Chondrocyte (in vitro differentiated cells): ENCODE measurements at places on chromosomes 13 and 19. TPM values are rescaled to one million over a fixed set of nuclear protein-coding genes. Genes with fewer than 3 reads are reported as not detected.
A peak's percentile ranks its signal among the peaks of the same experiment; 100 is the strongest.

DNA sequence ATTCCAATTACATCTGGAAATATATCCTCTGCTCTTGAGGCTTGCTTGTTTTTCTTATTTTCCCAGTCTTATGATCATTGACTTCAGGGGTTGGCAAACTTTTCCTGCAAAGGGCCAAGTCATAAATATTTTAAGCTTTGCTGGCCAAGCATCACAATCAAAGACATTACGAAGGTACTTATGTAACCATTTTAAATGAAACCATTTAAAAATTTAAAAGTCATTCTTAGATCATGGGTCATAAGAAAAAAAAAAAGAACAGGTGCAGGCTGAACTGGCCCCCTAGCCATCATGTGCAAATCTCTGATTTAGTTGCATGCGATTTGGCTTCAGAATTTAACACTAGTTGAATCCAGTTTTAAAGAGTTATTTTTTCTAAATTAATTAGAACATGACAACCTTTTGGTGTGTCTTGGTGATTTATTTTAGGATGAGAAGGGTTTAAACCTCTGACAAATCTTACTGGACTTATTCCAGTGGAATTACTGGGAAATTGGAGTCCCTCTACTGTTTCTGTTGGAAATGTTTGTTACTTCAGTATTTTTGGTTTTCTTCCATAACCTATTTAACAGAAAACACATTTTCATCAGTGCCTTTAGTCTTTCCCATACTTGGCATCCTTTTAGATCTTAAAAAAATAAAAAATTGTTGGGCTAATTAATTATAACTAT, 148.1 kb downstream of the NHLRC3 start:
- H3K27ac ChIP-seq: no peak overlapping the region
- no peak for DNase-seq
- H3K36me3 ChIP-seq: no peaks in the 10 kb centered on the region
- H3K27me3 ChIP-seq: peaks cover 2% of the 10 kb centered on the region
- H3K4me1 ChIP-seq: peaks cover 6% of the 10 kb centered on the region

DNA sequence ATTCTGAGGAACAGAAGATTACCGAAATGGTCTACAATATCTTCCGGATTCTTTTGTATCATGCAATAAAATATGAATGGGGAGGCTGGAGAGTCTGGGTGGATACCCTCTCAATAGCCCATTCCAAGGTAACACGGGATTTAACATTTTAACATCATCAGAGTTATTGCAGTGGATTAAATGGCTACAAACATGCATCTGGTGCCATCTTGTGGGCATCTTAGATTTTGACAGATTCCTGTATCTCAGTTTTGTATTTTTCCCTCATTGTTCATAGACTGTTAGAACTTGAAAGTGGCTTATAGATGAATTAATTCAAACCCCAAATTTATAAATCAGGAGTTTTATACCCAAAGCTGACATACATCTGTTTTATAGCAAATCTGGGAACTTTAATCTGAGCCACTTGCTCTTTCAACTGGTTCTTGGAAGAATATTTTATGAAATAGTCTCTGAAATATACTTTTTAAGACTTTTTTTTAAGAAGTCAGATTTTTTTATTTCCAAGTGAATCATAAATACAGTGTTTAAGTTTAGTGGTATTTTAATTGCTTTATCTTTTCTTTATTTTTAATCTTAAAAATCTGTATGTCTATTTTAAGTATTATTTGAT, 215.2 kb downstream of the NBEA start:
- H3K4me1 ChIP-seq: peaks cover 2% of the 10 kb centered on the region
- no peak for DNase-seq
- H3K36me3 ChIP-seq: no peaks in the 10 kb centered on the region
- no peak overlapping the region for H3K4me3 ChIP-seq
- H3K27me3 ChIP-seq: no peaks in the 10 kb centered on the region

EDNRB gene
- 0.12 TPM in 1 of 3 replicates, not detected in the others for total RNA-seq

DNA sequence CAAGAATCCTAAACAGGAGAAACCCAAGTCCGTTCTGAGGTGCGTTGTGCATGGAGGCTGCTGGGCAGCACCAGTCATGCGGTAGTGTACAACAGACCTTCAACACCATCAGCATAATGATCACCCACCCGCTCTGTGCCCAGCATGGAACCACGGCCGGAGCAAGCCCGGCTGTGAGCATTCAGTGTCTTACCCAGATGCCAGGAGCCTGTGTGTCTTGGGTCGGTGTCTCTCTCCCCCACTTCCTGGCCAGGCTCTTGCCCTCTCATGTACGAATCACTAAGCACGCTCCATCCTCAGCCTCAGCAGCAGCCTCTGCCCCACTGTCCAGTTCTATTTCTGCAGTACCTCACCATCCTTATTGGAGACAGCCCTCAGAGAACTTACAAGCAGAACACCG, 231.6 kb upstream of the IRS2 start:
- no peak overlapping the region for H3K4me3 ChIP-seq
- peaks cover 54% of the 10 kb centered on the region for H3K4me1 ChIP-seq
- H3K36me3 ChIP-seq: no peaks in the 10 kb centered on the region
- peak overlapping the region; percentile 91 for H3K27ac ChIP-seq

MIR17HG gene
- 0.74 to 2.4 TPM (median 0.82 TPM) in 3 replicates for total RNA-seq

- H3K27ac ChIP-seq: no peak overlapping the region
- peaks cover 2% of the 10 kb centered on the region for H3K27me3 ChIP-seq
- DNase-seq: no peak
- H3K4me3 ChIP-seq: no peak overlapping the region
- H3K4me1 ChIP-seq: no peaks in the 10 kb centered on the region
Measured at GRCh38 chr13:24625331-24625731, 54.9 kb upstream of the ATP12A start.

RASAL3 gene
- total RNA-seq: 0.05 TPM in 1 of 3 replicates, not detected in the others

GRCh38 chr13:44927968-44928367, 61.3 kb downstream of the NUFIP1 start:
- no peak overlapping the region for H3K4me3 ChIP-seq
- no peak overlapping the region for H3K27ac ChIP-seq
- H3K36me3 ChIP-seq: no peaks in the 10 kb centered on the region

DNA sequence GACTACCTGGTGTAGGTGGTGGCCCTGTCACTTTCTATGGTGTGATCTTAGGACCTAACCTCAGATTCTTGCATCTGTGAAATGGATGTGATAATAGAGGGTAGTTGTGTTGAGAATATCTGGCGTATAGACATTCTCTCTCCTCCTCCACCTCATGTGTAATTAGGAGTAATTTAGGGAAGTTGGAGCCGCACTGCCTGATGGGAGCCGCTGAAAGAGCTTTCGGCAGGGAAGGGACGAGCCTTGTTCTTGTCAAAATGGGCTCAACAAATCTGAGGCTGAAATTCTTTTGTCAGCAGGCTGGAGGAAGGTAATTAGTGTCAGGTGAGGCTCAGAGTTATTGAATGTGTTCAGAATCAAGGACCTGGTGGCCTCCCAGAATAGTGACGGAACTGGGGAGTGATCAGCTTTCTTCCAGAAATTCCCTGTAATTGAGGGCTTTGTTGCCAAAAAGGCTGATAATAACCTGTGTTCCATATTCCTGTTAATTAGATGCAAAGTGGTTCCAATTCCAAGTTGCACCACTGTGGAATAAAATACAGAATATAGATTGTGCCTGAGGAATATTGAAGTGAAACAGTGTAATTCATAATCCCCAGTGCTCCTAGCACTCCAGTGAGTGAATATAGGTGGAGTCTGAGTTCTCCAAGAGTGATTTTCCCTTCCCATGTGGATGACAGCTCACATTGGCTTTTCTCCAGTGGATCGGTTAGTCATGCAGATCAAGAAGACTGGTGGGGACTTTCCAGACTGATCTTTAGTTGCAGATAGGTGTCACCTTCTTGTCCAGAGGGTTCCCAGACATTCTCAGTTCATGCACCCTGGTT, 47.5 kb downstream of the SPATA13 start:
- H3K27me3 ChIP-seq: no peaks in the 10 kb centered on the region
- no peak for DNase-seq
- H3K4me1 ChIP-seq: peaks cover 22% of the 10 kb centered on the region
- H3K27ac ChIP-seq: no peak overlapping the region
- no peak overlapping the region for H3K4me3 ChIP-seq

DNA sequence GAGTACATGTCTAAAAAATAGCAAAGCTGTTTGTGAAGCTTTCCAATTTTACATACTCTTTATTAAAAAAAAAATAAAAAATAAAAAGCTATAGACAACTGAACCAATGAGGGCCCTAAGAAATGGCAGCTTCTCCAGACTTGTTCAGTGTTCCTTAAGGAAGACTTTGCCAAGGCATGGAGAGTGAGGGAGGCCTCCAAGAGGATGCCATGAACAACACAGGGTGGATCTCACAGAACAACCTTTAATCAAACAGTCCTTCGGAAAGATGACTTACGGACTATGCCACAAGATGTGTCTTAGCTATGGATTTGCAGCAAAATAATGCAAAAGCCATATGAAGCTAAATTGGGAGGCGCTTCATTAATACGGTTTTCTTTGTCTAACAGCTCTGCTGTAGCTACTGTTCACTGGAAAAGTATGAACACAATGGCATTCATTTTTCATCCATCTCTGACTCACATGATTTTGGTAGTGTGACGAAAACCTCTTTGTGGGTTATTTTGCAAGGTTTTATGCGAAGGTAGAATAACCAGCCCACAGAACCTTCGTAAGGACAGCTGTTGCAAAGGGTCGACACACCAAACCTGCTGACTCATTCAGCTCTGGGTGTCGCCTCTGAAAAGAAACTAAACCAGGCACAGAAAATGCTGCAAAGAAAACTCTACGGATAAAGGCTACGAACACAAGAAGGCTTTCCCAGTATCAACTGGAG, 27.7 kb downstream of the EFNB2 start:
- peaks cover 34% of the 10 kb centered on the region for H3K4me1 ChIP-seq
- DNase-seq: no peak
- H3K27ac ChIP-seq: peak overlapping the region; percentile 95
- H3K4me3 ChIP-seq: peak overlapping the region; percentile 65
- peaks cover 6% of the 10 kb centered on the region for H3K36me3 ChIP-seq

STAP2 gene
- total RNA-seq: 0.85 to 2.0 TPM (median 1.0 TPM) in 3 replicates

SPATA13 gene
- total RNA-seq: 4.9 to 5.1 TPM (median 4.9 TPM) in 3 replicates
